ENCODE measurements at places on chromosomes 4 and X.

DNA sequence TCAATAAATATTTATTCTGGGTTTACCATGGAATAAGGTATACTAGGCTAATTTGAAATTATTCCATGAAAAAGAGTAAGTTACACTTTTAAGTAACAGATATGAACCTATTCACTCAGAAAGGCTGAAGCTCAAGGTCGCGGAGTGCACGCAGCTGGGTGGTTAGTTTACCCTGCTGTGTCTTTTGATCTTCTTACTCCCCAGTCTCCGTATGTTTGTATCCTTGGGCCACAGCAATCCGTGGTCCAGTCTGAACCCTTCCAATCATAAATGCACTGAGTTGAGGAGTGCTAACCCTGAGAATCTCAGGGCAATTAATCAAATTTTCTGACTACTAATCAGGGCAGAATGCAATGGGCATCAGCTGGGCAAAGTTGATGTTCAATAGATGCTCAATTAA, 33.9 kb downstream of the RPS3A start:
- no peak for DNase-seq

DNA sequence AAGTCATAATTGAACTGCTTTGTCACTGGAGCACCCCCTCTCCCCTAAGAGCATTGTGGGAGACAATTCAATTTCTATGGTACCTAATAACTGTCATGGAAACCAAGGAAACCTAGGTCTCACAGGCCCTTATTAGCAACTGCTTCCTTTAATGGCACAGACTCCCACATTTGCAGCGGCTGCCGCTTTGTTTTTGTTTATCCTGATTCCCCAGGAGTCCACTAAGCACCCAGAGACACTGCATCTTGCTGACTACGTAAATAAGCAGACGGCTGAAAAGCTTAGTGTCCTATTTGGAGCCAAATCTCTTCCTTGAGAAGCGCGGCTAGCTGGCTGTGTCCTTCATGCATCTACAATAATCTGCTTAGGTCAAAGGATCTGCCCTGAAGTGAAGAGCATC, 494.4 kb downstream of the TMA16 start:
- DNase-seq = no peak

- no peak for DNase-seq
Measured at GRCh38 chr4:28092610-28093009, 1232.0 kb downstream of the STIM2 start.

GRCh38 chr4:107115185-107115847, 79.2 kb upstream of the DKK2 start:
- DNase-seq = peak; percentile 76

GRCh38 chr4:53688186-53688790, 97.0 kb upstream of the LNX1 start:
- DNase-seq = peak; percentile 96

DNA sequence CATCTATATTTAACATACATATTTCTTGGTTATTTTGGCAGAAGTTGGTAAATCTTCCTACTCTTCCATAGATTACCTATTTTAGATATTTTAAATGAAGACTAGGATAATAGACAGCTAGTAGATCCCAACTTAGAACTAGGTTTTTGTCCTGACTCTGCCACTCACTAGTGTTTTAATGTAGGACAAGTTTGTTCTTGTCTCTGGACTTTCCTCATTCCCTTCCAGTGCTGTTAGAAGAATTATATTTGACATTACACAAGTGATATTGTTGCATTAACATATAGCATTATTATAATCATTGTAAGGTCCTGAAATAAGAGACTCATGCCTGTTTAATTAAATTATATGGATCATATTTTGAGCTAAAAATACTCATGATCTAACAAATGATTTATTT, 24.1 kb upstream of the ALB start:
- DNase-seq = no peak

- no peak for DNase-seq
Measured at GRCh38 chr4:63529581-63530337, 879.5 kb downstream of the TECRL start.

DNA sequence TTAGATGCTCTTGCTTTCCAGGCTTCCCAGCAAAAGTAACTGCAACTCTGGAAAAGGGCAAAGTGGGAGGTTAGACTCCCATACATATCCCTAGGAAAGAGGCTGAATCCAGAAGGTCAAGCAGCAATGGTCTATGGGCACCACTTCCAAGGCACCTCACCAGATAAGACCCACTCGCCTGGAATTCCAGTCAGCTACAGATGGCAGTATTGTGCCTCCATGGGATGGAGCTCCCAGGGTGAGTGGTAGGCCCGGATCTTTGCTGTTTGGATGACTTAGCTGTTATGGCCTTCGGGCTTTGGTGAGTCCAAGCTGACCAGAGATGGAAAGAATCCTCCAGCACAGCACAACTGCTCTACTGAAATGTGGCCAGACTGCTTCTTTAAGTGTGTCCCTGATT, 688.0 kb downstream of the PCDH19 start:
- DNase-seq = no peak

DNA sequence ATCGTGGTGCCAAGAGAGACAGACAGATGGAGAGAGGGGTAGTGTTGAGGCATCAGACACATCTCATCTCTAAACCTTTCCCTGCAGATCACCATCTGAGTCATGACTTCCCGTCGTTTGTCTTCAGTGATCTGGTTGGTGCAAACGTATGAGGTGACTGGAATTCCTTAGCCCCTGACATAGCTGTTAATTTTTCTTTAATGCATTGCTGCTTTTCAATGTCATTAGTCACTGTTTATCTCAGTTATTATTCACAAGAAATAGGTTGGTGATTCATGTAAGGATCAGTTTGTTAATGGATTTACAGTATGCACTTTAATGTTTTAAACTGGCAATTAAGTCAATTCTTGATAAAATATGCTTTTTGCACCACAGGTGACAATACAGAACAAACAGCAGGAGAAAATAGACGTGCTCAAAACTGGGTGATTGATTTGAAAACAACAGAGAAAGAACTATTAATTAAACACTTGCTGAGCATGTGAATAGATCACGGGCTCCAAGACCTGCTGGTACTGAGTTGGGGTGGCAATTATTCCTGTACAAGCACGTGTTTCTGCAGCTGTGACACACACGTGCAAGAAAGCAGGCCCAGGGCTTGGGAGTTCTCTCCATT, 1.3 kb upstream of the TMEM154 start:
- no peak for DNase-seq

- peak; percentile 40 for DNase-seq
Measured at GRCh38 chr4:108570993-108571569, 49.3 kb upstream of the RPL34 start.

DNA sequence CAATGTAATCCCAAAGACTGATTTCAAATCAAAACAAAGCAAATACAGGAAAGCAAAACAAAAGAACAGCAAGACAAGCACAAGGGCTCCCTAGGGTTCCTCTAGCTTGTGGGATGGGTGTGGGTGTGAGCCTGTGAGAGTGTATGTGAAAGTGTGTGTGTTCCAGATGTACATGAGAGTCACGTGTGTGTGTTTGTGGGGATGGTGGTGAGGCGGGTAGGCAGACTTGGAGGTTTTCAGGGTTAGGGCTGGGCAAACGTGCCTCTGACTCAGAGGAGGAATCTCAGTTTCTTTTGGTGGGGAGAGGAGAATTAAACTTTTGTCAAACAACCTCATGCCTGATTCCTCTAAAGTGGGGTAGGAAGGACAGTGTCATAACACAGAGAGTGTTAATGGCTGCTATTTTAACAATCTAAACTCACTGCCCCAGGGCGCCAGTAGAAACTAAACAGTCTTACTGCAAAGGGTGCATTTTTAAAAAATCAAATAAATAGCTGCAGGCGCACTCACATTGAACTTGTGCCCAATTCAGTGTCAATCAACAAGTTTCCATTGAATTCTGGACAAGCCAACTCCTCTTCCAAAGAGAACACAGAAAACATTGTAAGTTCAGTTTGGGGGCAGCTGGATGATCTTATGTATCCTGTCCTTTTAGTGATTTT, 51.8 kb downstream of the CHRDL1 start:
- DNase-seq = no peak

GRCh38 chr4:6292376-6293096, 22.9 kb downstream of the WFS1 start:
- no peak for DNase-seq

- DNase-seq = no peak
Measured at GRCh38 chr4:170247596-170247995, 157.8 kb upstream of the AADAT start.

DNA sequence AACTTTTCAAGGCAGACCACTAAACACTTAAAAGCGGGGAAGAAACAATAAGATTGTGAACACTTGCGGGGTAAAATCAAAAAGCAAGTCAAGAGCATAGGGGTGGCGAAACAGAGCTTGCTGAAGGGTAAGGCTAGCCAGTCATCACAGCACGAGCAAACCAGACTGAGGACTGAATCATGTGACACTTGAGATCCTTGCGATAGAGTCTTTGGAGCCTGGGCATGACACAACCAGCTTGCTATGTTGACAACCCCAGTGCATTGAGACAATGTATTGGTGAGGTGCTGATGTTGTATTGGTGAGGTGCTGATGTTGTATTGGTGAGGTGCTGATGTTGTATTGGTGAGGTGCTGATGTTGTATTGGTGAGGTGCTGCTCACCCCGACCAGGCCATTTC, 72.3 kb downstream of the SLIT2 start:
- DNase-seq = no peak

- no peak for DNase-seq
Measured at GRCh38 chr4:96228463-96228862, 388.6 kb downstream of the PDHA2 start.

DNA sequence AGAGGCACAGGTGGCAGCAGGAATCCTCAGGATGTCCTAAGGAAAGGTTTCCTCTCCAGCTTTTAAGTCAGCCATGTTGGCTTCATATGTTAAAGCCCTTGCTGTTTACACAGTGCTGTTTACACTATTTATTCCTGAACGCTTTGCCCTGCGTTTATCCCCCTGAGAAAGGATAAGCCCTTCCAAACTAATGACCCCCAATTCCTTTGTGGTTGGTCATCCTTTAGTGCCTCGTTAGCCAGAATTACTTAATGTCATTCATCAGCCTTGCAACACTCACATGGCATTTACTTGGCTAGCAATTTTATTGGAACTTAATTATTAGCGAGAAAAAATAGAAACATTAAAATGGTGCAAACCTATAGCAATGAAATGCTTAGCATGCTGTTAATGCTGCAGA, 23.8 kb downstream of the VCX2 start:
- no peak for DNase-seq

- no peak for DNase-seq
Measured at GRCh38 chr4:40702800-40703151, 47.0 kb upstream of the NSUN7 start.

DNA sequence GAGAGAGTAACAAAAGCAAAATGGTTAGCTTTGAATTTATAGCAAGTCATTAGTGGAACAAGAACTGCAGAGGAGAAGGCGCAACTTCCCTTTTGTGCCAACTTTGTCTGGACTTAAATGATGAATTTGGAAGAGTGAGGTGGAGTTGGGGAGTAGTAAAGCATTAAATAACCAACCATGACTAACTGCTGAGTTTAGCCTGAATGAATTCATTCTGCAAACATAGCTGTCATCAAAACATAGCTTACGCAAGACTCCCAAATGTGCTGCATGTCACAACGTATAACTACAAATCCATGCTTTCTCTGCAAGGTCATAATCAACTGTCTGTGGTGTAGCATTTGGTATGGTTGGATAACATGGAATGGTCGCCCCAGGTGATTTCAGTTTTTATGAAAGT, 75.9 kb upstream of the RPL34 start:
- DNase-seq = peak; percentile 33

- no peak for DNase-seq
Measured at GRCh38 chr4:13496605-13497004, 12.5 kb upstream of the RAB28 start.

DNA sequence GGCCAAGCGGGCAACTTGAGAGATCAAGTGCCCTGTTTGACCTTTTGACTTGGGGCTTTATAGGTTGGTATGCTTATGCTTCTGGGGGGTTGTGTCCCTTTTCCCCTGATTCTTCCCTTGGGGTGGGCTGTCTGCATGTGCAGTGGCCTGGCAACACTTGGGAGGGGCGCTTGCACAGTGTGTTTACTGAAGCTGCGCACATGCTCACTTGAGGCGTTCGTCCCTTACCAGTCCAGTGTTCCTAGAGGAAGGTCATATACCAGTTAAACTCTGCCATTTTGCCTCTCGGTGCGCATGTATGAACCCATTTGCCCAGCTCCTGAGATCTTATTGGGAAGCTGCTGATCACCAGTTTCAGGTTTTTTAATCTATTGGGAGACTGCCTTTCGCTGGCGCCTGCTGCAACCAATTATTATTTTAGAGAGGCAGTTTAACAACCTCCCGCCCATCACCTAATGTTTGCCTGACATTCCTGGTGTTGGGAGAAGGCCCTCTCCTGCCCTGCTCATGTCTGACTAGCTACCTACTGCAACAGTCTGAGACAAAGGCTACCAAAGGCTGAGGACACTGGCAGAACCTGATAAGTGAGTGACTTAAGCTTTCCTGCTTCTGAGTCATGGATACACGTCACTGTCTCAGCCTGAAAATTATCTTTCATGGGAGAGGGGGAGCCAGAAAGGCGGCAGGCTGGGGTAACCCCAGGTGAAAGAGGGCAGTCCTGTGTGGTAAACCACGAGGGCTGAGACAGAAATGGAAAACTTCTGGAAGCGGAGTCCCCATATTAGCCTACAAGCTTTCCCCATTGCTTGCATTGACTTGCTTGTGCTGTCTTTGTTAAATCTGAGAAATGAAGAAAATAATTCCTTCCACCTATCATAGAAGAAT, 97.6 kb downstream of the CPE start:
- DNase-seq = peak; percentile 36

- no peak for DNase-seq
Measured at GRCh38 chrX:123324625-123325024, 140.5 kb downstream of the GRIA3 start.

DNA sequence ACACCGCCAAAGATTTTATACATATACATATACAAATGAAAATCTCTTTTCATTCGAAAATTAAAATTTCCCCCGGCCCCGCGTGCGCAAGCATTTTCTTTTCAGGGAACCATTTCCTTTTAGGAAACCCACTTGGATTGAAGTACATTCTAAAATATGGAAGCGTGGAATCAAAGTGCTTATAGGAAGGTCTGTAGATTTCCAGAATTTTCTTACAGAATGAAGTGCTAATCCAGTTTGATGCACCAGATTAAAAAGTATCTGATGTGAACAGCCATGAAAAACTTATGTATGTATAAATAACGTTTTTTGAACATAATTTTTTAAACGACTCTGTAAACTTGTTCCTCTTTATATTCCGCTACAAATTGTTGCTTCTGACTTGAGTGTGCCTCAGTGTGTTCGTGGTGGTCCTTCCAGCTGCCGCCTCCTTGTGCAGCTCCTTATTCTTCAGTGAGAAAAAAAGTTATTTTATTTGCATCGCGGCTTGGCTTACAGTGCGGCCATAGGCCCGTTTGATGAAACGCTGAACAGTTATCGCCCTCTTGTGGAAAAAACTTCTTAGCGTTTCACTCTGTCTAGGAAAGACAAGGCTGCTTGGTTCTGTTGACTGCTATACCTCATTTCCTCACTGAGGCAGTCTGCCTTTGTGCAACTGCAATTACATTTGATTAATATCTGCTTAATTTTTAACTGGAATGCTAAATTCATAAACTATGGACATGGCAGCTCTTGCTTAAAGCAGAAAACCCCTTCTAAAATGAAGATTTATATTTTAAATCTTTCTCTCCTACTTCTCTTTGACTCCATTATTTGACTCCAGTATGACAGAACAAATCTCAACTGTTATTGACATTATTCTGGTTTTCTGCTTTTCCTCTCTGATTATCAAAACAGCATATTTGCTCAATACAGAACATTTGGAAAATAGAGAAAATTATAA, 4.7 kb upstream of the NKX6-1 start:
- DNase-seq = peak; percentile 92

Data from adipocyte (in vitro differentiated cells).